ENCODE measurements at places on chromosomes 7 and 10. TPM values are rescaled to one million over a fixed set of nuclear protein-coding genes. Genes with fewer than 3 reads are reported as not detected.

GRCh38 chr7:130304878-130305277, 11.9 kb downstream of the CPA4 start:
- DNase-seq: no peak

The KCNIP2 gene
- total RNA-seq: 7.8 TPM

The ITPRID1 gene
- total RNA-seq: not detected

DNA sequence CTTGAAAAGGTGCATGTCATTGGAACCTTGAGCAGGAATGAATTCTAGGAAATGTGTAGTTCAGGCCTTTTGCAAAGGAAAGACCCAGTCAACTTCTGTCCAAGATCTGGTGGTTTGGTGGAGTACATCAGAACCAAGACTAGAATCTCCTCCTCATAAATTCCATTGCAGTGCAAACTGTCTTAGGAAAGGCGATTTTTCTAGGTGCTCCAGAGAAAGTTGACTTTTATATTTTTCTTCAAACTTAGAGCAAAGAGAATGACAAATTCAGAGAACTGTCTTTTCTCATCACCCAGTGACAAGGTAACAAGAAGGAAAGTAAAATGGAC, 50.0 kb downstream of the PRTFDC1 start:
- DNase-seq: no peak

DNA sequence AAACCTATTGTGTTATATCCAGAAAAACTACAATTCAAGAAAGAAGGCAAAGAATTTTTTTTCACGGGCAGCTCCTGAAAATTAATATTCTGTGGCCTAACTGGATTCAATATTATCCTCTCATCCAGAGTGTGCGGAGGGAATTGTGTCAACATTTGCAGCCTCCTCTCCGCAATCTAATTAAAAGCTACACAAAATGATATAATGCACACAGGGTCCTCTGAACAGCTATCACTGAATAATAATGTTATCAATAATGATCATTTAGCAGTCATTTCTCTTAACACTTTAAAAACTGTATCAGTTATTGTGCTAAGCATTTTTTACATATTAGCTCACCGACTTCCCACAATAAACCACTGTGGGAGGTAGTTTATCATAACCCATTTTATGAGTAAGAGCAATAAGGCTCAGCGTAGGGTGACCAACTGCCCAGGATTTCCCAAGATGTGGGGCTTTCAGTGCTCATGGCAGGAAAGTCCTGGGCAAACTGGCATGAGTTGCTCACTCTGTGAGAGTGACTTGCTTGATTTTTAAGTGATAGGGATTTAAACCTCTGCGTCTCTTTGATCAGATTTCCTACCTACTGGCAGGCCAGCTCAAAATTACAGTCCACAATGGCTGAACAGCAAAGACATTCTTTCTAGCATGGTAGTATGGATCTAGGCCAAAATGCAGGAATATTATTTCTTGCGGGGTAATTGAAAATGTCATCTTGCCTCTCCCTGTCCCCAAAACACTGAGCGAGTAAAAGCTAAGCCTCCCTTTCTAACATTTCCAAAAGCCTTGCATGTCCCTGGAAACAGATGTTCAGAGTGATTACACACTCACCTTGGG, 65.7 kb downstream of the AOAH start:
- no peak for DNase-seq

The ZNF33A gene
- total RNA-seq: 28.0 TPM

DNA sequence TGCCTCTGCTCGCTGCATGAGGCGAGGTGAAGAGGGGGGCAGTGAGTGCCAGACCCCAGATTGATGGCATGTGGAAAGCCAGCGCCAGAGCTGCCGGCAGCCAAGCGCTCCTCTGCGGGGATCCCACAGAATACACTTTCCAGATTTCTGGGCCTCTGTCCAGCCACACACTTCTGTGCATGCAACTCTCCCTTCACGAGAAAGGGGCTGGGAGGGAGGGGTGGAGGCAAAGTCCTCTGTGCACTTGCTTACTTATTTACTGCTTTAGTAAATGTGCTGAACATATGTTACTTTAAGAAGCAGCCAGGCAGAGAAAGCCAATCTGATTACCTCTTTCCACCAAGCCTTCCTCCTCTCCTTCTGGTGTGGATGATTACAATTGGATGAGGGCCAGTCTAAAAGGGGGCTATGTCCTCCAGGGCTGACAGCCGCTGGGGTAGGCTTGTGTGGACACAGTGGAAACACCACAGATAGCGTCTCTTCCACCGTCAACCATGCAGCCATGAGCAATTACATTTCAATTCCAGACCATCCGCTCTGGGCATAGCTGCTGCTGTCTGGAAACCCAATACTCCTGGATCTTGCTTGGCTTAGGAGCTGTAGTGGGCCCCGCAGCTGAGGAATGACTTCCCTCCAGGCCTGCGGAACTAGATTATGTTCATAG, 322.8 kb upstream of the ANKRD30A start:
- DNase-seq: no peak

DNA sequence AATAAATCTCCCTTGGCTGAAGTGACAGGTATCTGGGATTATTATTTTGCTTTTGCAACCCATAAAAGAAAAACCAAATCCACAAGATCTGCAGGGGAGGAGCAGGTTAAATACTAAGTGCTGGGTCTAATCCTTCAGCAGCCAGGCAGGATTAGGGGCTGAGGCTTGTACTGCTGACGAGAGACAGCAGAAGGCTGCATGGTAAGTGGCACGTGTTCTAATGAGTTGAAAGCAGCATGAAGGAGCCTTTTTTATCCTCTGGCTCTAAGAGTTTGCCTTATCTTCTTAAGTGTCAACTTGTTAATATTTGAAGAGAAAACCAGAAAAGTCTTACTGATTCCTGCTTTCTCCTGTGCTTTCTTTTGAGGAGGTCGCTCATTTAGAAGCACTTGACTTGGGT, 50.0 kb downstream of the LYZL2 start:
- no peak for DNase-seq

GRCh38 chr7:81268551-81268950, 349.7 kb upstream of the SEMA3C start:
- no peak for DNase-seq

- DNase-seq: no peak
These were observed 82.5 kb downstream of the TMEM178B start for GRCh38 chr7:141156407-141156806.

DNA sequence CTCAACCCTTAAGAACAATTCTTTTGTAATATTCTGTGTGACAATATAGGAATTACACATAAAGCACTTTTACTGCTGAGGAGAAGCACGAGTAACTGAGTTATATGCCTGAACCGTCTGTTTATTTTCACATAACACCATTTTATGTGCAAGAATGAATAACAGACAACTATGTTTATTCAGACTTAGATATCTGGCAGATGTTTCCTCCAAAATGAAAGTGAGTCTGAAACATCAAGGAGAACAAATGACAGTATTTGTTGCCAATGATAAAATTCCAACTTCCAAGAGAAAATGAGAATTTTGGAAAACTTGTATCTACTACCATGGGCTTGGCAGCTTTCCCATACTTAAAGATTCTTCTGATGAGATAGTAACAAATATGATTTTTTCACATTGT, 51.4 kb downstream of the DNMBP start:
- no peak for DNase-seq

Measured in ovary (tissue), 10 donors.